ENCODE measurements at places on chromosomes 1 and 21.

DNA sequence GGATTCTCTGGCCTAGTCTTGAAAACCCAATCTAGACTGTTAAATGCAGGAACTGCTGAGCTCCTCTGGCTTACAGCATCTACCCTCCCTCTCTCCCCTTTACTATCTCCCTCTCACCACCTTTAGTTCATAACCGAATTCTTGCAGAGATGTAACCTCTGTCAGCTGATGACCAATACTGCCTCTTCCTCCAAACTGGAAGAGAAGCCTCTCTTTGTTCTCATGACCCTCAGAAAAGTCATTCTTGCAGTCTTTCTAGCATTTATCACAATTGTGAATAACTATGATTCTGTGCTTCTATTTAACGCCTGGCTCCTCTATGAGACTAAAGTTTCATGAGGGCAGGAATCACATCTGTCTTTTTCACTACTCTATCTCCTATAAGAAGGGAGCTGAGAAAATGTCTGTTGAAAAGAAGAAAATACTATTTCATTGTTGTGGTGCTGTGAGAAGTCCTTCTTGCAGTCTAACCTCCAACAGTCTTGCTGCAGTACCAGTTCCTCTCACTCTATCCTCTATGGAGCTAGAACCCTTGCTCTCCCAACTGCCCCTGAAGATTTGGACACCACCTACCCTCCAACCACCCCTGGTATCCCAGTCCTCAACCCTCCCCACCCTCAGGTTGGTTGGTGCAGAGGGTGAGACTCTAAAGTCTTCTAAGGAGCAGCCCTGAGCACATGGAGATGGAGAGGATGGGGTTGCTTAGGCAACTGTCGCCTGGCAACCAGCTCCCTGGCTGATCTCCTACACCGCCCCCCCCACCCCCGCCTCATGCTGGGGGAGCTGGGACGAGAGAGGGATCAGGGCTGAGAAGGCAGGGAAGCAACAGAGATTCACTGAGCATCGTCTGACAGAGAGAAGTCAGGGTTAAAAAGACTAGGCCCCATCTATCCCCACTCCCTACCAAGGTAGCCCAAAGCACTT is 13.9 kb downstream of the MEF2D start:
- no peak for DNase-seq

GRCh38 chr1:161989108-161989507 is 34.6 kb downstream of the OLFML2B start:
- no peak for DNase-seq

DNA sequence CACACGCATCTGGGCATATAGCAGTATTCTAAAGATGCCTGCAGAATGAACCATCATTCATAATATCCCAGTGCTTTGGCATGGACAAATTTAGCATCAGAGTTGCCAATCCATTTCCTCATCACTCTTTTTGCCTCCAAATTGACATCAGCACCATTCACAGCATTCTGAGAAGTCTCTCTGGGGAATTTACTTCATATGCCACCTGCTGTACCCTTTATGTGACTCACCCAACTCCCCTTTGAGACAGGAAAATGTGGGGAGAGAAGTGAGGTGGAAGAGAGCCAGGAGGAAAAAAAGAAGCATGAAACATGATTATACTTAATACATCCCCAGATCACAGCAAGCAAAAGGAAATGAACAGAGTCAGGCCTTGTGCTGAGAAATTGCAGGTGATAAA is 37.4 kb downstream of the RAB3B start:
- DNase-seq: no peak

DNA sequence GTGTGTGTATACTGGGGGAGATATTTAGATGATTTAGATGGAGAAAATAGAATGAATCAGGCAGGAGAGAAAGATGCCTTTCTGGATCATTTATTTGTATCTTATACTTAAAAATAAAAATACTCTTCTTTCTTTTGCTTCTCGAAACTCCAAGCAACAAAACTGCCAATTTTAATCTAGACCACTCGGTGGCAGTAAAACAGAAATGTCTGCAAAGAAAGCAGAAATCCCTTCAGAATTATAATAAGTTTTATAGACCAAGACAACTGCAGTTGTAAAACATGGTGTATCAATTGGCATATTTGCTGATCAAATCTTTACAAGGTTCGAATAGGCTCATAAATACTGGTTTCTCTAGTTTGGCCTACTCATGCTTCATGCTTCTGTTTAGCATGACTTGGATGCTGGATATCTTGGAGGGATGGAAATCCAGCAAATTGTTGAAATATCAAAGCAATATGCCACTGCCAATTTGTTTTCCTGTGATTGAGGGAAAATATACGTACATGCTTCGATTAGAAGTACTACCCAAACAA is 15.1 kb upstream of the C1orf87 start:
- DNase-seq: no peak

All from RWPE2 (cell line).